ENCODE measurements at places on chromosomes 13 and 19.

DNA sequence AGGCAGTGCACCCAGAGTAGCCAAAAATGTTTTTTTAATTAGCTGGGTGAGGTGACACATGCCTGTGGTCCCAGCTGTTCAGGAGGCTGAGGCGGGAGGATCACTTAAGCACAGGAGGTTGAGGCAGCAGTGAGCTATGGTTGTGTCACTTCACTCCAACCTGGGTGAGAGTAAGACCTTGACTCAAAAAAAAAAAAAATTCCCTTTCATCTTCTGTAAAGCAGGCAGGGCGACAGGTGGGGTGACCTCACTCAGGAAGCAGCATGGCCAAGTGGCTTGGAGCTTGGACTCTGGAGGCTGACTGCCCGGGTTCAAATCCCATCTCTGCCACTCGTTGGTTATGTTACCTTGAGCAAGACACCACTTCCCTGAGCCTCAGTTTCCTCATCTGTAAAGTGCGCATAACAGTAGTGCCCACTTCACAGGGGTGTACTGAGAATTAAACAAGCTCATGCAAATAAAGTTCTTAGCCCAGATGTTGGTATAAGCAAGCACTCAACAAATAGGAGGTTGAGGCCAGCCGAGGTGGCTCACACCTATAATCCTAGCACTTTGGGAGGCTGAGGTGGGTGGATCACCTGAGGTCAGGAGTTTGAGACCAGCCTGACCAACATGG, 48.3 kb downstream of the MAP4K1 start:
- no peak for DNase-seq

DNA sequence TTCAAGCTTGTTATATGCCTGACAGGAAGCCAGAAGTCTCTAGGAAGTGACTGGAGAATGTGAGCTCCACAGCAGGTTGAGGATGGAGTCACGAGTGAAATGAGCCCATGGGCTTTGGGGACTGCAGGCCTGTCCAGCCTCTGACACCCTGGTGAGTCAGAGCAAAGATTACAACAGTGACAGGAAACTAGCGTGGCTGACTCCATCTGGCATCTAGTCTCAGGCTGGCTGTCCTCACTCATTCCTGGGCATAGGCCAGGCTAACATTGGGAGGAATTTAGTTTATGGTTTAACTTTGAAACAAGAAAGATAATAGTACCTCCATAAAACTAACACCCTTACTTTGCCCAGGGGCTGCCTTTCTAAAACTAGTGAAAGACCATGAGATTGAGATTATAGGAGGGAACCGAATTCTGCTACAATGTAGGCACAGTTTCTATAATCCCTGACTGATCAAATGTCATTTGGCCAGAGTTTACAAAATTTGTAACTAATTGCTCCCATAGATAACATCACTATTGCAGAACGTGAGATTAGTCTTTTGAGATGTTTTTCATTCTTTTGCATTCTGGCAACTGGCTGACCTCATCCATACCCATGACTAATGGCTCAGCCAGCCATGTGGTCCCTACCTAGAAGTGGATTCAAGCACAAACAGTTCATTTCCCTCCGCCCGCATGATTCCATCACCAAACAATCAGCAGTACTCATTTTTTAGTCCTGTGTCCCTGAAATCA, 28.4 kb downstream of the PSG1 start:
- DNase-seq, result no peak

DNA sequence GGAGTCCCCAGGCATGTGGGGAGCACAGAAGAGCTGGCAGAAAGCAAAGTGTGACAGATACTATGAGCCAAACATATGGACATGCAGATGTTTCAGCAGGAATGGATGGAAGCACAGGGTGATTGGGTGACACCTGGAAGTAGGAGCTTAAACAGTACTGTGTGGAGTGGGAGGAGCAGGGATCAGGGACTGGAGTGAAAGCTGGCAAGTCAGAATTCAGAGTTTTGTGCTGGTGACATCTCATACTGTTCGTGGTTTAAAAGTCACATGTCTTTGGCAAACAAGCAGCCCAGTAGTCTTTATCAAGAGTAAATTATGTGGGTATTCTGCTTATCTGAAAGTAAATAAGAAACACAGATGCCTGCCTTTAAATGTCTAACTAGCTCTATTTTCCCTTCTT, 408.2 kb downstream of the COG6 start:
- no peak for DNase-seq

DNA sequence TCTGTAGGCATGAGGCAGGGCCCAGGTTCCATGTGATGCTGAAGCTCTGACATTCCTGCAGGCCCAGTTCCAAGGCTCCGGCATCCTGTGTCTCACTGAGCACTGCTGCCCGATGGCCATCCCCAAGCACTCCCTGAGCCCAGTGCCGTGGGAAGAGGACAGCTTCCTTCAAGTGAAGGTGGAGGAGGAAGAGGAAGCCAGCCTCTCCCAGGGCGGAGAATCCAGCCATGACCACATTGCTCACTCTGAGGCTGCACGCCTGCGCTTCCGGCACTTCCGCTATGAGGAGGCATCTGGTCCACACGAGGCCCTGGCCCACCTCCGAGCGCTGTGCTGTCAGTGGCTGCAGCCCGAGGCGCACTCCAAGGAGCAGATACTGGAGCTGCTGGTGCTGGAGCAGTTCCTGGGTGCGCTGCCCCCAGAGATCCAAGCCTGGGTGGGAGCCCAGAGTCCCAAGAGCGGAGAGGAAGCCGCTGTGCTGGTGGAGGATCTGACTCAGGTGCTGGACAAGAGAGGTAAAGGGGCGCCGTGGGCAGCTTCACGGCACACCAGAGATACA, 8.0 kb downstream of the ZSCAN22 start:
- DNase-seq, result no peak

DNA sequence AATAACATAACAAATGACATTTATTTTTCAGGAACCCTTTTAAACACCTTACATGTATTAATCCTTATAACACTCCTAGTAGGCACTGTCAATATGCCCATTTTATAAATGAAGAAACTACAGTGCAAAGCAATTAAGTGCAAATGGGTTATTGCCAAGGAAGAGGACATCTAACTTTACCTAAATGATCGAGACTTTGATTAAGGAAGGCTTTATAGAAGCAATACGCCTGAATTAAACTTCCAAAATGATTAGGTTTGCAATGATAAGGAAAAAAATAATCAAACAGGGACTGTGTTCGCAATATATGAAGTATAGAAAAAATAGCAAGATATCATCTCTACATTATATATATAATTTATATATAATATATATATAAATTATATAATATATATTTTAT, 613.7 kb upstream of the GPC6 start:
- DNase-seq, result no peak

DNA sequence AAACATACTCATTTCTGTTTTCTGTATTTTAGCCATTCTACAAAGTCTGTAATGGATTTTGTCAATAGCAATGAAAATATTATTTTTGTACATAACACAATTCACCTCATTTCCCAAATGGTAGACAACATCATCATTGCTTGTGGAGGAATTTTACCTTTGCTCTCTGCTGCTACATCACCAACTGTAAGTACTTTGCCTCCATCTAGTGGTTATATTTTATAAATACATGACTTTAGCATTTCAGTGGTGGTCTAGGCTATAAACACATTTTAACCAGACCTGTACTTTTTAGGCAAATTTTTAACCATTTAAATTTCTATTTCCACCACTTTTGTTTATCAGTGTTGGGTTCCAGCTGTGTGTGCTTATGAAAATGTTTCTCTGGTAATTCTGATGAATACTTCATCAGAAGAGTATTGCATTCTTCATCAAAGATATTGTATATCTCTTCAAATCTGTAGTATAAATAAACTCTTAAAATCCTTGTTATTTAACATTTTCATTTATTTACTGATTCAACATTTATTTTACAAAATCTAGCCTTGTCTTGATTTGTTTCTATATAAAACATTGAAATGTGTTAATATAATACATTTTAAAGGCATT, 222.4 kb downstream of the NBEA start:
- DNase-seq, result no peak

GRCh38 chr19:56942756-56943155, 102.2 kb upstream of the PEG3 start:
- DNase-seq, result no peak

DNA sequence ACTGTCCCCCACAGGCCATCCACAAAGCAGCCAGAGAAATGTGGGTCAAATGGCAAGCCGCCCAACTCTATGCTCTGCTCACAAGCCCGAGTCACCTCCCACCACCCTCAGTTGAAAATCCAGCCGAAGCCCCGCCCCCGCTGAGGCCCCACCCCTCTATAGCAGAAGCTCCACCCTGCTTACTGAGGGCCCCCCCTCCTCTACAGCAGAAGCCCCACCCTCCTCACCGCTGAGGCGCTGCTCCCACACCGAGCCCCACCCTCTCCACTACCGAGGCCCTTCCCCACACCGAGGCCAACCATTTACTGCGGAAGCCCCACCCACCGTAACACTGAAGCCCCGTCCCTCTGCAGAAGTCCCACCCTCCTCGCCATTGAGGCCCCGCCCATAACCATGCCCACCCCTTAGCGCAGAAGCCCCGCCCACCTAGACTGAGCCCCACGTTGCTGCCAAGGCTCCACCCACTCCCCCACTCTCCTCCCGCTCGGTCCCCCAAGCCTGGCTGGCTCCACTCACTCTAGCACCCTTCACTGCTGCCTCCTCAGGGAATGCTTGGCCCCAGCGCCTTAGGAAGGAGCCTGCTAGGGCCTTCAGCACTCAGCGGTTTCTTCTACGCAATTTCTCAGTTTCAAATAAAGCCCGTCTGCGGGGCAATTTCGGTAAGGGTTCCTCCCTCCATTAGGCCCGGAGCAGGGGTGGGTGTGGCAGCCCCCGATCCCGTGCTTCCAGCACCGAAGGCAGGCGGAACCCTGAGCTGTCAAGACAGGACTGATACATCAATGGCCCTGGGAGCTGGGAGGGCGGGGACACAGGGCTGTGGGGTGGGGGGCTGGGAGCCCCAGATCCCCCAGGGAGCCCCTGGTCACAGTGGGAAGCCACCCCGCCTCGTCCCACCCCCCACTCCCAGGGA, 9.0 kb upstream of the MYDGF start:
- DNase-seq, result no peak

DNA sequence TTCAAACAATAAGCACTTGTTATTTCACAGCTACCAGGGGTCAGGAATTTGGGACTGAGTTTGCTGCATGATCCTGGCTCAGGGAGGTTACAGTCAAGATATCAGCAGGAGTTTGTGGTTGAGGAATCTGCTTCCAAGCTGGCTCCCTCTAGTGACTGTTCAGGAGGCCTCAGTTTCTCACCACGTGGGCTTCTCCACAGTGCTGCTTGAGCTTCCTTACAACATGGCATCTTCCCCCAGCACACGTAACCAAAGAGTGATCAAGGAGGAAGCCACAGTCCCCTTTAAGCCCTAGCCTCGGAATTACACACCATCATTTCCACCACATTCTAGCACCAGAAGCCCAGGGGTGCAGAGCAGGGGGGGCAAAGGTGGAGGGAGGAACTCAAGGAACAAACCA, 28.8 kb downstream of the CELF5 start:
- no peak for DNase-seq

DNA sequence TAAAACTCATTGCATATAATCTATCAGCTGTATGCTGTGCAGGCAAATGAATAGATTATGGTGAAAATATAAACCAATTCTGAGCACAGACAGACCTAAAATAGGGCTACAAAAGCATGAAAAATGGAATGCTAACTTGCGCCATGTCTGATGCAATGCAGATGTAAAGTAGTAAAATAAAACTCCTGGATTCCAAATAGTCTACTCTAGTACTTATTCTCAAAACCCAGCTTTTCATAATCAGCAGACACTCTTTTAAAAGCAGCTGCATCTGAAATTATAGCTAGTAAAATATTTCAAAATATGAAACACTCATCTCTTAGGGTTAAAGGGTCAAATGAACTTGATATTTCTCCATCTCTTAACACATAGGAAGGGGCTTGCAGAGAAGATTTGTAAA, 4.7 kb upstream of the POMP start:
- DNase-seq, result no peak

DNA sequence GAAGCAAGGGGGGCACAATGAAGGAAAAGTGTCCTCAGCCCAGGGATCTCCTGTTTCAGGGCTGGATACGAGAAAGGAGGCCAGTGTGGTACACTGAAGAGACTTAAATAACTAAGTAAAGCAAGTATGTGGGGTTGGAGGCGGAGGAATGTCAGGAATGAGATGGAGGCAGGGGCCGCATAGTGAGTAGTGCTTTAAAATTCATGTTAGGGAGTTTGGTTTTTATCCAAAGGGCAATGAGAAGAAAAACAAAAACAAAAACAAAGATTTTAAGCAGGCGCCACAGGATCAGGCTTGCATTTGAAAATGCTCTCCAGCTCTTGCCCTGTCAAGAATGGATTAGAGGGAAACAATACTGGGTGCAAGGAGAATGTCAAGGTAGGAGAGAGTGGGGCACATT, 273.4 kb downstream of the DCLK1 start:
- no peak for DNase-seq

DNA sequence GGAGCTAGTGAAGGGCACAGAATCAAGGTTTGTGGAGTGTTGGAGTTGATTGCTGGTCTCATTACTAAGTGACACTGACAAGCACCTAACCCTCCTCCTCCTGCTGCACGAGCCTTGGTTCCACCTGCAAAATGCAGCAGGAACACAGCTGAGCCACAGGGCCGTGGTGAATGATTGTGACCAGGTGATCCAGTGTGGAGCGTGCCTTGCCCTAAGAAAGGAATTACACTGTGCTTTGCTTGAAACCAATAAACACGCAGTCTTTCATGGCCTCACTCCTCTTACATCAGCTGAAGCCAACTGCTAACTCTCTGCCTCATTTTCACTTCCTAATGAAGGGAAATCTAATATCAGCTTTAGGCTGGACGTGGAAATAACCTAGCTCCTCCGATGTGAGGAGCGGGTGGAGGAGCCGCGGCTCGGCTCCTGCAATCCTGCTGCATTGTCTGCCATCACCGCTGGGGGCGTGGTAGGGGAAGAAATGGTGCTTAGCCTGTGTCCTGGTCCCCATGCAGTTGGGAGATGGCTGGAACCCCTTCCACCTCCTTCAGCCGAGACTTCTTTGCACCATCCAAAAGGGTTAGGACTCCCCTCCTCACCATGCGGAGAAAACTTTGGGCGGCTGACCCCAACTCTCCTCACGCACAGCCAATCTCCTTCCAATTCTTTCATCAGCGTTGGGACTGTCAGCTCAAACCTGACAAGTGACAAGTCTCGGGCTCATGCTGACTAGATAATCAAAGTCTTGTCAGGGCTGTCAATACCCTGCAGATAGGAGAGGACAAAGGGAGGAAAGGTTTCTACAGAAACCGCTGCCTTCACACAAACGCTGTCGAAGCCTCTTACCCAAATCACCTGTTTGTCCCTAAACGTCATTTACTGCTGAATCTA, 427.9 kb downstream of the ZNF536 start:
- DNase-seq, result no peak
